ENCODE measurements at places on chromosomes 11 and 22. TPM values are rescaled to one million over a fixed set of nuclear protein-coding genes. Genes with fewer than 3 reads are reported as not detected.

Gene GLYATL1B
- total RNA-seq = 1.2 TPM

Gene FBLN1
- 248 TPM for total RNA-seq

Gene SELENOH
- total RNA-seq = 78.7 TPM

Gene TSKU
- total RNA-seq = 13.5 TPM

Gene NXPE2
- total RNA-seq = 8.4 TPM

Gene FREY1
- total RNA-seq = not detected

Measured in umbilical cord (tissue), 2 donors.